ENCODE measurements at places on chromosomes 5 and 9. TPM values are rescaled to one million over a fixed set of nuclear protein-coding genes. Genes with fewer than 3 reads are reported as not detected.

The KCNT1 gene
- total RNA-seq = not detected

The CDKN2B gene
- 430 TPM for total RNA-seq

The TAF1L gene
- total RNA-seq = not detected

The SV2C gene
- 0.41 TPM for total RNA-seq

The ECM2 gene
- total RNA-seq = 0.37 TPM

The ANKDD1B gene
- 3.6 TPM for total RNA-seq

The PCDHGB3 gene
- 1.9 TPM for total RNA-seq

The SLC25A51 gene
- 27.7 TPM for total RNA-seq

The TCF7 gene
- 4.1 TPM for total RNA-seq

The SPAAR gene
- 0.68 TPM for total RNA-seq

The OR2V2 gene
- total RNA-seq = not detected

The C5orf52 gene
- not detected for total RNA-seq

The SURF1 gene
- 66.1 TPM for total RNA-seq

The UBLCP1 gene
- 2.2 TPM for total RNA-seq

The UBE2QL1 gene
- 0.64 TPM for total RNA-seq

The CXCL14 gene
- 11.5 TPM for total RNA-seq

The RORB gene
- 0.27 TPM for total RNA-seq

The SMIM33 gene
- total RNA-seq = 0.64 TPM

The ZBED3 gene
- total RNA-seq = 10.3 TPM

The ADAMTSL1 gene
- 13.3 TPM for total RNA-seq

The BARHL1 gene
- not detected for total RNA-seq

The FBP2 gene
- not detected for total RNA-seq
